T-helper 1 cell (primary cell): ENCODE measurements at places on chromosomes 5 and 9.

GRCh38 chr9:97508852-97509251 is 7.4 kb downstream of the TMOD1 start:
- DNase-seq = no peak

- DNase-seq = no peak
Observed at GRCh38 chr5:120141076-120141475, 323.0 kb upstream of the PRR16 start.

GRCh38 chr5:61587125-61587524 is 255.1 kb downstream of the ZSWIM6 start:
- DNase-seq = no peak

GRCh38 chr5:67234671-67235176 is 38.1 kb upstream of the CD180 start:
- DNase-seq = no peak

GRCh38 chr9:127122176-127123063 is at the start of gene ANGPTL2:
ANGPTL2 (minus strand) TSS chr9:127122635; CDS start chr9:127108731, 13,904 bp downstream.
- no peak for DNase-seq

GRCh38 chr9:97076238-97076637 is 37.3 kb upstream of the CTSV start:
- DNase-seq = no peak

GRCh38 chr5:112275671-112276070 is 143.4 kb downstream of the EPB41L4A start:
- no peak for DNase-seq

DNA sequence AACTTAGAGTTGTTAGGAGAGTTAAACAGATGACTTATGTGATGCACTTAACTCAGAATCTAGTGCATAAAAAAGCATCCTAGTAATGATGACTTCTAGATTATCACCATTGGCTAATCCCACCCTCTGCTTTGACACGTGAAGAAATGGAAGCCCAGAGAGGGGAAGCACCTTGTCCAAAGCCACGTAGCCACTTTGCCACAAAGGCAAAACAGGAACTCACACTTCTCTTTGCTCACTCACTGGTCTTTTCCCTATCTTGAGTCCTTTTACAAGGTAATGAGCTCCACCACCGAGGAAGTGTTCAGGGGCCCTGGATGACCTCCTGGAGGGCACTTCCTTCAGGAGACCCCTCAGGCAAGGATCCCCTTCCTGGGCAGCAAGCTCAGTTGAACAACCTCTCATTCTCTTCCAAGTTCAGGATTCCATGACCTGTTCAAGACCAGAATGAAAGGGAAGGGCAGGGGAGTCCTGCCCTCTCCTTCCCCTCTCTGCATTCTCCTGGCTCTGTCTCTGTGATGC is 89.7 kb downstream of the HRH2 start:
- DNase-seq = no peak

DNA sequence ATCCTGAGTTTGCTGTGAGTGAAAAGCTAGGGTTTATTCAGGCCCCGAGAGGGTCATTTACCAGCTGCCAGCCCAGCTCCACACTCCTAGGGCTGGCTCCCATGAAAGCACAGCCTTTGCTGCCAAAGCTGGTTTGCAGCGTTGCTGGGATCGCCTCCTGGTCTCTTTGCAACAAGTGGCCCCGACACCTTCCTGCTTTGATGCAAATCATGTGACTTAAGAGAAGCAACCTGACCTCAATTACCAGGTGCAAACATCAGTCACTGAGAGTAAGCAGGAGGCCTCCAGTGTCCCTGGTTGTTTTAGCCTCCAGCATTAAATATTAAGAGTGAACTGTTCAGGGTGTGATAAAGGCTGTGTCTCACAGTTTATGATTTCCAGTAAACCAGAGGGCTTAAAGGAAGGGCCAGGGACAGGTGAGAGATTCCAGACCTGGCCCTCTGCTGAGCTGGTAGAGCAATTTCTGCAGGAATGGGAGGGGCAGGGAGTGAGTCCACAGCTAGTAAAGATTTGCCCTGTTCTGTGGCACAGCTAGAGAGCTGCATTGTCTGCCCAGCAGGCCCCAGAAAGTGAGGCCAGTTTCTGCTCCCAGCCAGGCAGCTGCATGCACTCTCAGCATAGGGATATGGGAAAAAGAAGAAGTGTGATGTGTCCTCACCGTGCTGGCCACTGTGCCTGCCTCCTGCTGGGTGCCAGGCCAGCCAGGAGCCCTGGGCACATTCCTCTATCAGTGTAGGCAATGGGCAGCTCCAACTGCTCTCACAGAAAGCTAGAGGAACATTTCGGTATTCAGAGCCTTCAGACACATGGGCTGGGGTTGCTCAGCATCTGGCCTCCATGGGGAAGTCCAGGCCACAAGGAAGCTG is 58.0 kb downstream of the SLC22A5 start:
- no peak for DNase-seq
